ENCODE measurements at places on chromosomes 13 and 19.
A peak's percentile ranks its signal among the peaks of the same experiment; 100 is the strongest.

GRCh38 chr19:1311543-1312091 is 25.9 kb downstream of the EFNA2 start:
- DNase-seq: no peak

GRCh38 chr13:44622261-44622660 is 46.1 kb upstream of the TSC22D1 start:
- no peak for DNase-seq

DNA sequence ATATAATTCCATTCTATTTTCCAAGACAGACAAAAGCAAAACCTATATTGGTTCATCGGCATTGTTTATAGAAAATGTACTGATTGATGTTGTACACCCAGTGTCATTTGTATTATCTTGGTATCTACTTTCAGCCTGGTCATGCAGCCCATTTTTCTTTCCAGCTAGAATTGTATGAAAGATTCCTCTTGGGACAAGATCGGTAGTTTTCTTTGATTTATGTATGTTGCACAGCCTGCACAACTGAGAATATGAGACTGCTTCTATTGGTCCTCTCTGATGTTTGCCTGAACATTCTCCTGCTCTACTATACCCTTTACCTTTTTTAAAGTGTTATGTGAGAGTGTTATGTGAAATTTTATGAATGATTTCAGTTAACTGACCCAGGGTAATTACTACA is 487.7 kb upstream of the PRR20A start:
- no peak for DNase-seq

GRCh38 chr19:20858218-20858617 is 64.8 kb upstream of the ZNF85 start:
- peak; percentile 10 for DNase-seq

GRCh38 chr19:51211833-51212232 is 13.0 kb upstream of the CD33 start:
- DNase-seq: no peak

GRCh38 chr13:101917833-101918661 is 465.6 kb downstream of the ITGBL1 start:
- DNase-seq: peak; percentile 4

- no peak for DNase-seq
Measured at GRCh38 chr19:4596033-4596904, 36.8 kb upstream of the SEMA6B start.

GRCh38 chr13:70723732-70724131 is 615.5 kb upstream of the KLHL1 start:
- DNase-seq: no peak
